ENCODE measurements at places on chromosomes 16 and 17. TPM values are rescaled to one million over a fixed set of nuclear protein-coding genes. Genes with fewer than 3 reads are reported as not detected.

- no peak for DNase-seq
Observed at GRCh38 chr16:67391424-67392300, 1.6 kb downstream of the TPPP3 start.

DNA sequence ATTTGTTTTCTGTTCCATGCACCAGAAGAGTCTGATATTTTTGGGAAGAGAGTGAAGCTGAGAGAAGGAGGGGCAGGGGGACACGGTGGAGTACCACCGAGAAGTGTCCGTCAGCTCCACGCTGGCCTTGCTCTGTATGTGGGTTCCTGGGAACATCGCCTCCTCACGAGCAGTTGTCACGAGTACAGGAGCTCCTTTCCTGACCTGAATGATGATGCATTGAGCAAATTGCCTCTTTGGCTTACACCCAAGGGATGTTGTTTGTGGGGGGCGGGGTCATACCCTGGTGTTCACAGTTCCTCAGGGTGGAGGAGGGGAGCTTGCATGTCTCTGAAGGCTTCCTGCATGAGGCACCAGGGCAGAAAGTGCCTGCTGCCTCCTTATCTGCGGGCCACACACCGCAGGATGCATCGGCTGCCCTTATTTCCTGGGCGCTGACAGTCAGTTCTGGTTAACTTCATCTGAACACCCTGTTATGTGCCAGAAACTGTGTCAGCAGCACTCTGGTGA is 36.2 kb downstream of the RGS9 start:
- DNase-seq, result peak; percentile 30

DNA sequence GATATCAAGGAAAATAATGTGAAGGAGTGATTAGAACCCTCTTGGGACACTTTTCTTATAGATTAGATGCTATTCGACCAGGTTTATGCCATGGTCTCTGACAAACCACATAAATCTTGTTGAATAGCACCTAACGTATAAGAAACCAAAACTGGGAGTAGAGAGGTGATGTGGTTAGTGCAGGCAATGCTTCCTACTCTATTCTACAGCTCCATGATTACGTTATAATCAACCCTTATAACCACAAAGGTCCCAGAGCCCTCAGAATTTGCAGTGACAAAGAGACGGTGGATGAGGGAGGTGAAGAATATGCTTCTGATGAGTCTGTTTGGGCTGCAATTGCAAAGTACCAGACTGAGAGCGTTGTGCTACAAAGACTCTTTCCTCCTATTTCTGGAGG is 78.4 kb downstream of the ARHGAP44 start:
- DNase-seq, result no peak

DNA sequence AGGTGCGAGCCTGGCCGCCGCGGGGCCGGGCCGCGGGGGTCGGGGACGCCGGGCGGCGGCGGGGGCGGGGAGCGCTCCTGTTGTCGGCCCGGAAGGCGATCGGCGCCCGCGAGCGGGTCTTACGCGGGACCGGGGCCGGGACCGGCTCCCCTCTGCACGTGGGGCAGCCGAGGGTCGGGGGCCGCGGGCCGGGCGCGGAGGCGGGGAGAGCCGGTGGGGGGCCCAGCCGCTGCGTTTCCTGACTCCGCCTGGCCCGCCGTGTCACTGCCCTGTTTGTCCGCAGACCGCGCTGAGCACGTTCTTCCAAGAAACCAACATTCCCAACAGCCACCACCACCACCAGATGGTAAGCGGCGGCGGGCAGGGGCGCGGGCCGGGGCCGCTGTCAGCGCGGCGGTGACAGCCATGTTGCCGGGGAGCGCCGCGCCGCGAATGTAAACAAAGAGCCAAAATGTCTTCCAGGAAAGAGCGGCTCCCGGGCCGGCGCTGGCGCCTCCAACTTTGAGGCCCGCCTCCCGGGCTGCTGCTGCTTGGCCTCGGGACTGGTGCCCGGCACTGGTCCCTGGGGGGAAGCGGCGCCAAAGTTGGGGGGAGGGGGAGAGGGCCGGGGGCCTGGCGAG is 586 bp downstream of the UBALD2 start:
- DNase-seq, result peak; percentile 75

The EME1 gene
- total RNA-seq, result not detected

The GP1BA gene
- not detected for total RNA-seq

The CCL4 gene
- not detected for total RNA-seq

The AOC2 gene
- 3.0 TPM for total RNA-seq
